Activated gamma-delta T cell treated with Interleukin-2 at 50 U/mL for 16 hours (primary cell): ENCODE measurements at places on chromosomes 6 and 20.
A peak's percentile ranks its signal among the peaks of the same experiment; 100 is the strongest.

GRCh38 chr20:2521369-2522305, 12.9 kb upstream of the ZNF343 start:
- DNase-seq: peak; percentile 54

DNA sequence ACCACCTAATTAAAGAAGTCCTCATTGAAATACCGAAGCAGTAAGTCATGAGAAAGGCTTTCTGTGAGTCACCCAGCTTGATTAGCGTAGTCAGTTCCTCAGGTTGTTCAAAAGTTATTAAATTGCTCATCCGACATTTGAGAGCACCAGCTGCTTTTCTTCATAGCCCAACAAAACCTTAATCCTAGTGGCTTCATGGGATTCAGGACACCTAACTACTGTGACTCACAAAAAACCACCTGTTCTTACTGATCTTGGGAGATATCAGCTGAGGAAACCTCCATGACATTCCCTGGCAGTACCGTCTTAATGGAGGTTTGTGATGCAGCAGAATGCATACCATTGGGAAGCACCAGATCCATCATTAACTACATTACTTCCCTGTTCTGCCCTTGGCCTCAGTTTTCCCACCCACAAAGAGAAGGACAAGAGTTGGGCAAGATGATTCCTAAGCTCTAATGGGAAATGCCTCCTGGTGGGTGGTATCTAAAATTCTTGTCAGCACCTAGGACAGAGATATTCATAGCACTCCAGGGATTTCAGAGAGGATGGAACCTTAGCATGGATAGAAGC, 103.8 kb downstream of the KHDC1L start:
- DNase-seq: no peak

DNA sequence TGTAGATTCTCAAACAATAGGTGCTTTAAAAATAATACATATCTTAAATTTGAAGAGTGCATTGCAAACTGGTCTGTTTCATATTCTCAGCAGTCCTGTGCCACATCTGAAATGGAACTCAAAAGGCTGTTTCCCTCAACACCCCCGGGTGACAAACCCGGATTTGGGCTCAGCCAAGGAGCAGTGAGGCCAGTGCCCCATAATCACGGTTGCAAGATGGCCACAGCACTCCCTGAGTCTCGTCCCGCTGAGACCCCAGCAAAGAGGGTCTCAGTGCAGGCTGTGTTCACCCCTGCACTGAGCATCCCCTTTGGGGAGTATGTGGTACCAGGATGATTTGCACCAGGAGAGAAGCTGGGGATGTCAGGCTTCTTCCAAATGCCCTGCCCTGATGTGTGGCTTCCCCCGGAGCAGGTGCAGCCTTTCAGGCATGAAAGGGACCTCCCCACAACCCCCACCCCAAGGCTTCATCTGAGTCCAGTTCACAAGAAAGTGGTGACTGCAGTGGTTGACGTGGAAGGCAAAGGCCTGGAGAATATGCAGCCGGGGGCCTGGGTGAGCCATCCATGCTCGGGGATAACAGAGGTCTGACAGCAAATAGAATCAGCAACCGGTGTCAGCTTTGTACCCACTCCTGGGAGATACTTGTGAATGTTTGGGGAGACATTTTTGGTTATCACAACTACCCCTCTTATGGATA, 202.9 kb downstream of the SYNDIG1 start:
- DNase-seq: no peak

DNA sequence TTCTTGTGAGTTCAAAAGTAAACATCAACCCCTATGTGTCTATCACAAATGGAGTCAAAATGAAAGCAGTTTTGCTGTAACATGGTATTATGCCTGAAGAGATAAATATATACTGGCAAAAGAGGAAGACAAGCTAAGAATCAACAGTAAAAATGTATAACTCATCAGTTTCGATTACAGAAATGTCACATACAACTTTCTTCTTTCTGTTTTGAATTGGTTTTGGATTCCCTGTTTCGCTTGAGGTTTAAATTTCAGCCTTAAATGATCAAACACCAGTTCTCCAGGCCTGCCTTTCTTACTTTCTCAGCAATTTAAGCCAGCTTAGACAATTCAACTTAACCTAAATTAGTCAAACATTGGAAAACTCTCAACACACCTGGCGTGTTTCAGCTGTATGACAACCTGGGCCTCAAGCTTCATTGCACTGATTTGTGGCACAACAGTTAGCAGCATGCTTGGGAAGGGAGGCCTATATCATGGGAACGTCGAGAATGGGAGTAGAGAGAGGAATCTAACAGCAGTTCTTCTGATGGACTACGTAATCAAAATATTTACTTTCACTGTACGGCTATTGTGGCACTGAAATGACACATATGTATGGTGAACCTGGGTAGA, 51.9 kb upstream of the MARCKS start:
- DNase-seq: no peak

- DNase-seq: no peak
Measured at GRCh38 chr6:33082702-33083101, 6.9 kb downstream of the HLA-DPB1 start.

- DNase-seq: no peak
Measured at GRCh38 chr6:35253249-35253648, 6.3 kb upstream of the ZNF76 start.
